Motor neuron (in vitro differentiated cells): ENCODE measurements at places on chromosomes 2 and 18.
A peak's percentile ranks its signal among the peaks of the same experiment; 100 is the strongest.

- ATAC-seq, result no peak
These were observed 362.5 kb upstream of the TNP1 start for GRCh38 chr2:217222309-217222910.

DNA sequence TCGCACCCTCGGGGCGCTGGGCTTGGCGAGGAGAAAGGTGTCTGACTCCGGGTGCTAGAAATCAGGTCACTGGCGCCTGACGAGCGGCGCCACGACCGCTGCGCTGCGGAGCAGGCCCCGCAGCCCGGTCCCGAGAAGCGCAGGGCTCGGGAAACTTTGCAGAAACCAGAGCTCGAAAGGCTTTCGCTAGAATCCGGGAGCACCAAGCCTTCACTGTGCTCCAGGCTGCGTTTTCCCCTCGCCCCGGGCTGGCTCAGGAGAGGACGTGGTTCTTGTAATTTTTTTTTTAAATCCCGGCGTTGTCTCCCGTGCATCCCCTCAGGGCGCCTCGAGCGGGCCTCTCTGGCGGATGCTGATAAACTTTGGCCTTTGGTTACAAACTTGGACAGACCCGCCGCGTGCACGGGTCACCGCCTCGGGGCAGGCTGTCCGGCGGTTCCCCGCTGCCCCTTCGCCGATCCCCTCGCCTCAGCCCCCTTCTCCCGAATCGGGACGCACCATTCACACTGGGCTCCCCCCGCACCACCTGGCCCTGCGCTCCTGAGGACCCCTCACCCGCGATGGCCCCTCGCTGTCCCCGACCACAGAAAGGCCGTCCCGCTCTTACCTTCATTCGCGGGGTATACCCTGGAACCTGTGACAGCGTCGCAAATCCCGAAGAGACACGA lies 419 bp downstream of the EPHA4 start:
- ATAC-seq, result peak; percentile 20

- no peak for ATAC-seq
These were observed 122.7 kb downstream of the TCF4 start for GRCh38 chr18:55465313-55465712.

DNA sequence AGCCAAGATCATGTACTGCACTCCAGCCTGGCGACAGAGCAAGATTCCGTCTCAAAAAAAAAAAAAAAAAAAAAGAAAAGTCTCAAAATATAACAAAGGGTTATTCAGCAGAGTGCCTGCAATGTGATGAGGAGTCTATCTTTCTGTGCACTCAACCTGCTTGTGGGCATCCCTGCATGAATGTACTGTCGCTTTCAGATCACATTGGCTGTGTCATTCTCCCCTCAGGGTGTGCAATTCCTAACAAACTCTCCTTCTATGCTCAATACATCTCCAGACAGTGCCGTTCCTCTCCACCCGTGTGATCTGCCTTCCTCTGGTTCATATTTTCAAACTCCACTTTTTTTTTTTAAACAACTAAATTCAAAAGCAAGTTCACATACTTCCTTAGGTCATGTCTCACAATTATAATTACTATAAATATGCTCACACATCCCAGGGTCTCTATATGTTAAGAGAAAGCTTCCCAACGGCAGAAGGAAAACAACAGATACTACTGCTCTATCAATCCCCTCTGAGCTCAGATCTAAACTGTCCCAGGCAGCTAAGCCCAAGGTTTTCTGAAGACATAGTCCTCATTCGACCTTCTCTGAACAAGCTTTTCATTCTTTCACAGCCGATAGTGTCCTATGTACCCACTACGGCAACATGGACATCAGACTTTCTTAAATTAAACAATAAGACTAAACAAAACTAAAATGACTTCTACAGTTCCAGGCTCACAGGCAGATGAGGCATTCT lies 35.2 kb downstream of the PTMA start:
- ATAC-seq, result no peak

GRCh38 chr2:11562011-11562410 lies 28.2 kb downstream of the GREB1 start:
- no peak for ATAC-seq

DNA sequence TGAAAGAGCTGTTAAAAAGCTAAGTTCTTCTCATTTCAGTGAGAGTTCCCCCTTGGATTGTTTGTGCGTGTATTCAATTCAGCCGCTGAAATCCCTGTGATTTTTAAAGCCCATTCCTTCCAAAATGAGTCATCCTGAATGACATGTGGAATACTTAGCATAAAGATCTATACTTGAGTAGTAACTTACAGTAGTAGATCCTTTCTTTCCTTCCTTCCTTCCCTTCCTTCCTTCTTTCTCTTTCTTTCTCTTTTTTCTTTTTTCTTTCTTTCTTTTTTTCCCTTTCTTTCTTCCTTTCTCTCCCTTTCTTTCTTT lies 18.2 kb upstream of the SOX11 start:
- peak; percentile 54 for ATAC-seq

- no peak for ATAC-seq
These were observed 81.7 kb downstream of the NABP1 start for GRCh38 chr2:191759680-191760079.

DNA sequence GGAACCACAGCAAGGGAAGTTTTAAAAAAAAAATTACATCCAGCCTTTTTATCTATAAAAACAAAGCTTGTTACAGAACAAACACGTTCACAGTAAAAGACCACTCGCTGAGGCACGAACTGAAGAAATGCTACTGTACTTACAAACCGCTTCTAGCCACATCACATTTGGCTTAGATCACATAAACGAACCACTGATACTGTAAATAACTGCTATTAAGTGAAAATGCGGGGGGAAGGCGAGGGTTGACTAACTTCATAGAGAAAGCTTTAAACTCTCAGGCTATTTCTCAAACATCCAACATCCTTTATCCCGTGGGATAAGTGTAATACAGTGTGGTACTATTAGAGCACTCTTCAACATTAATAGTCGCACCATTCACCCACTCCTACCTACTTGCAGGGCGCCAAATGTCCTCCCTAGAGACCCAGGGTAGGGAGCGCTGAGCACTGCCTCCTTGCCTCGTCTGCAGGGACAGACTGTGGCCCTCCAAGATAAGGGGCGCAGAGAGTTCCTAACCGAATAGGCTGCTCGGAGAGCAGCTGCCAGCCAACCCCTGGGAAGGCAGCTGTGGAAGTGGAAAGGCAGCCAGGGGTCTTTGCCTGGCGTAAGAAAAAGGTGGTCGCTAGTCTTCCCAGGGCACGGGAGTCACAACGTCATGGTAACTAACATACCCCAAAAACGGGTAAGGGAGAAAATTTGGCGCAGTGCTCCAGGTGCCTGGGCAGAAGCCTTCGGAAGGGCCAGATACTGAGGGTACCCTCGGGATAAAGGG lies 854 bp downstream of the GPR155 start:
- ATAC-seq, result peak; percentile 13

DNA sequence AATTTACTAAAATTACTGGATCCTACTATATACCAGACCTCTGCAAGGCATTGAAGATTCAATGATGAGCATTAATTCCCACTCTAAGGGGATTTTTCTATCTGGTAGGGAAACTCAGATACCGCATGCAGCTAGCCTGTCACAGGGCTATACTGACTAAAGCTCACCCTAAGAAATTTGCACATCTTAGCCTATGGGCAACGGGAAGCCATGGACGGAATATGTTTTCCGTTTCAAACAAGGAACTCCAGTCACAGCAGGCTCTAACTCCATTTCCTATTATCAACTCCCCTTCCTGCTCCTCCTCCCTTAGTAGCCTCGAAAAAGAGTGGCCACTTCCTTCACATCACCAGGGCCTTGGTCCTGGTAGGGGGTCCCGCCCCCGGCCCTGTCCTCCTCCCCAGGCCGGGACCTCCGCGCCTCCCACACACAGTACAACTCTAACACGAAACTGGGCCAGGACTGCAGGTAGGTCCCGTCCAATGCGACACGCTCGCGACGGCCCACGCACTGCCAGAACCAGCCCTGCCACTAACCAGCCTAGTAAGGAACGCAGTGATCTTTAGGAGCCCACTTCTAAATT lies 659 bp upstream of the COX5B start:
- ATAC-seq, result peak; percentile 56

- ATAC-seq, result no peak
These were observed 34.5 kb upstream of the SIX3 start for GRCh38 chr2:44906972-44907371.

GRCh38 chr2:237669628-237670392 lies 42.4 kb downstream of the LRRFIP1 start:
- ATAC-seq, result peak; percentile 81

DNA sequence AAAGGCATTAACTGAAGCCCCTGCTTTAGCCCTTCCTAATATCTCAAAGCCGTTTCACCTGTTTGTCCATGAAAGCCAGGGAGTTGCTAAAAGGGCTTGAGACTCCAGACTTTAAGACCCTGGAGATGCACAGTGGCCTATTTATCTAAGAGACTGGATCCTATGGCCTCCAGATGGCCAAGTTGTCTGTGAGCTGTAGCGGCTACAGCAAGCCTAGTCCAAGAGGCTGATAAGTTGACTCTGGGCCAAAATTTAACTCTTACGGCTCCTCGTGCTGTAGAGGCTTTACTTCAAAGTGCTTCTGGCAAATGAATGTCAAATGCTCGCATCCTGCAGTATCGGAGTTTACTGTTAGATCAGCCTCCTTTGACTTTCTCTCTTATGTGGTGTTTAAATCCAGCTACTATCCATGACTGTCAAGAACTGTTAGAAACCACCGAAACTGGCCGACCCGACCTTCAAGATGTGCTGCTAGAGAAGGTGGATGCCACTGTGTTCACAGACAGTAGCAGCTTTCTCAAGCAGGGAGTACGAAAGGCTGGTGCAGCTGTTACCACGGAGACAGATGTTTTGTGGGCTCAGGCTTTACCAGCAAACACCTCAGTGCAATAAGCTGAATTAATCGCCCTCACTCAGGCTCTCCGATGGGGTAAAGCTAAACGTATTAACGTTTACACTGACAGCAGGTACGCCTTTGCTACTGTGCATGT lies 336.7 kb upstream of the CNTNAP5 start:
- peak; percentile 20 for ATAC-seq

- peak; percentile 95 for ATAC-seq
These were observed 25.7 kb downstream of the FBXO48 start for GRCh38 chr2:68441179-68441993.

DNA sequence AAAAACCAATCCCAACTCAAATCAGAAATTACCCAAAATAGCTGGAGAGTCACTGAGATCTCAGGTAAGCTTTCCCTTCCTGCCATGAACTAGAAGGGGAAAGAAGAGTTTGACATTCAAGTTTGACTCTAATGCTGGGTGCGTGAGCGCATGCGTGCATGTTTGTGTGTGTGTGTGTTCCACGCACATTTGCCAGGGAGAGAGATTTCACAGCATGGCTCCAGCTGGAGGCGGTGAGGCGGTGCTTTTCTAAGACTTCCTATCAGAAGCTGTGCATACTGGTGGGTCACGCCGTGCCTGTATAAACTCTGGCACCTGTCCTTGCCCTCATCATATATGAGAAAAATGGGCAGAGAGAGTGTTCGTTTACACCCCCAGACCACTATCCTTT lies 116.2 kb downstream of the MSH2 start:
- ATAC-seq, result no peak

- ATAC-seq, result no peak
These were observed 27.8 kb upstream of the TBR1 start for GRCh38 chr2:161388146-161388779.

GRCh38 chr18:11726556-11726955 lies 37.5 kb downstream of the GNAL start:
- ATAC-seq, result no peak

DNA sequence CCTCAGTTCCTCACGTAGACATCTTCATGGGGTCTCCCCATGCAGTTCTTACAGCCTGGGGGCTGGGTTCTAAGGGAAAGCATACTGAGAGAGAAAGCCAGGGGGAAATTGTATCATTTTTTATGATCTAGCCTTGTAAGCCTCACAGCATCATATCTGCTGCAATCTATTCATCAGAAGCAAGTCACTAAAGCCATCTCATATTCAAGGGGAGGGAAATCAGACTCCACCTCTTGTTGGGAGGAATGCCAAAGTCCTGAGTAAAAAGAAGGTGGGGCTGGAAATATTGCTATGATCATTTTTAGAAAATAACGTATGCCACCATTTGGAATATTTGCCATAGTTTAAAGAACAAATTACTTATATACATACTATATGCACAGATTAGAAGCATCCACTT lies 304.6 kb downstream of the TXNL1 start:
- ATAC-seq, result peak; percentile 60

- ATAC-seq, result no peak
These were observed 160.9 kb upstream of the VRK2 start for GRCh38 chr2:57885742-57886141.

- no peak for ATAC-seq
These were observed 26.1 kb upstream of the PRLH start for GRCh38 chr2:237540223-237540775.

GRCh38 chr18:59921384-59921891 lies 21.6 kb downstream of the PMAIP1 start:
- no peak for ATAC-seq

DNA sequence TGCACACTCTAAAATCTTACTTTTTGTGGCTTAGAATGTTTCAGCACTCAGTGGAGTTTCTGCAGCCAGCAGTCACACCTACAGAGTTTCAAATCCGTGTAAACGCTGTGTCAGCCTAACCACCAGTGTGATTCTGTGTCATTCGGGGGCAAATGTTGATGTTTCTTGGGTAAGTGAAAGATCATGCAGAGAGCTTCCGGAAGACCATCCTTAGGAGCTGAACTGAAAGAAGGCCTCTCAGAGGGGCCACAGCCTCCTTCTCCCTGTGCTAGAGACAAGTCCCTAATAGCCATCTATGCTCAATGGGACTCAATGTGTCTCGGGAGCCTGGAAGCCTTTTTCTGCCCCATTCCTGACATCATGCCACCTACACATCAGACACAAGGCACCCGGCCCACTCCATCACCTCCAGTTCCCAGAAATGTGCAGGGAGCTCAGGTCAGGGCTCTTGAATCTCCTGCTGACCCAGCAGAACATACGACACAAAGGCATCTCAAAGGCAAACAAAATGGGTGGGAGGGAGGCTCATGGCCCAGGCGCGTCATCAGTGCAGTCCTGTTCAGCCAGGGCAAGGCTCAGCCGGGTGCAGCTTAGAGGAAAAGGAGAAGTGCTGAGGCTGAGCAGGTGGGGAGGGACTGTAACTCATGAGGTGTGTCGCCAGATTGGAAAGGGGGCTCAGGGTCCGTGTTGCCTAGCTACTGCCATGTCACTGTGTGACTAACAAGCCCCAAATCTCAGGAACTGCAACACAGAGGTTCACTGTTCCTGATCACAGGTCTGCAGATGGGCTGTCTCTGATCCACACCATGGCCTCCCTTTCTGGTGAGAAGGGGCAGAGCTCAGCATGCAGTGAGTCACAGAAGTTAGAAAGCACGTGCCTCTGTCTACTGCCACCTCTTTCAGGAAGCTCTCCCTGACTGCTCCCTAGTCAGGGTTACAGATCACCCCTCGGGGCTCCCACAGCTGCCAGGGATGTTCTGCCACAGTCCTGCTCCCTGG lies 82.0 kb downstream of the SMAD7 start:
- ATAC-seq, result no peak

- ATAC-seq, result no peak
These were observed 35.6 kb downstream of the FBLN7 start for GRCh38 chr2:112173646-112174319.

- no peak for ATAC-seq
These were observed 98.3 kb upstream of the UGP2 start for GRCh38 chr2:63743170-63743981.

DNA sequence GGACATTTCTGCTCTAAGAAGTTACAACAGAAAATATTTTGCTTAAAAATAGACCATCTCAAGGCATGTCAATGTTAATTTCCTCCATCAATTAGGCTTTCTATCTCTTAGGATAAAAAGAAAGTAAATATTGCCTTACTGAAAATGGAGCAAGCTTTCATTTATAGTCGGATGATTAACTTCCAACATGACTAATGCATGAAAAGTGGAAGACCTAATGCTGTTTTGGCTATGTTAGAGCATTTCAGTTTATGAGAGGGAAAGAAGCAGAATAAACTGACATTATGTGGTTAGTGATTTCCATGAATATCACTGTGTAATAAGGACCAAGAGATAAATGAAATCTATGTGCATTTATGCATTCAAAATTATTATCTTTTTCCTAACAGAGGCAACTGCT lies 475.2 kb upstream of the UBE2E3 start:
- ATAC-seq, result no peak
